CD4-positive, alpha-beta T cell treated with Interleukin-4 for 1 hour (primary cell): ENCODE measurements at places on chromosomes 13 and 19.

DNA sequence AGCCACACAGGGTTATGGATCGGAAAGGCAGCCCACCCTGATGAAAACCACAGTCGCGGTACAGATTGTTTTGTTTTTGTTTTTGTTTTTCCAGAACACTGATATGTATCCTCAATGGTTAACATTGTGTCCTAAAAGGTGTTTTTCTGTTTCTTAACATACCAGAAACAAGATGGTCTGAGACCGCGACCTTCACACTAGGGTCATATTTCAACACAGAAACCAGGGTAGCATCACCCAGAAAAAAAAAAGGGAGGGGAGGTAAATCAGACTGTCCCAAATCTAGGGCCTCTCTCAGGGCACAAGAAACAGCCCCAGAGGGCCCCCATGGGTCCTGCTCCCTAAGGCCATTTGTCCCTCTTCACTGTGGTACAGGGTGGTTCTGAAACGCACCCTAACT is 66.5 kb downstream of the INSR start:
- DNase-seq = no peak

GRCh38 chr19:10219678-10220077 is 11.5 kb downstream of the S1PR2 start:
- DNase-seq = peak; percentile 67

DNA sequence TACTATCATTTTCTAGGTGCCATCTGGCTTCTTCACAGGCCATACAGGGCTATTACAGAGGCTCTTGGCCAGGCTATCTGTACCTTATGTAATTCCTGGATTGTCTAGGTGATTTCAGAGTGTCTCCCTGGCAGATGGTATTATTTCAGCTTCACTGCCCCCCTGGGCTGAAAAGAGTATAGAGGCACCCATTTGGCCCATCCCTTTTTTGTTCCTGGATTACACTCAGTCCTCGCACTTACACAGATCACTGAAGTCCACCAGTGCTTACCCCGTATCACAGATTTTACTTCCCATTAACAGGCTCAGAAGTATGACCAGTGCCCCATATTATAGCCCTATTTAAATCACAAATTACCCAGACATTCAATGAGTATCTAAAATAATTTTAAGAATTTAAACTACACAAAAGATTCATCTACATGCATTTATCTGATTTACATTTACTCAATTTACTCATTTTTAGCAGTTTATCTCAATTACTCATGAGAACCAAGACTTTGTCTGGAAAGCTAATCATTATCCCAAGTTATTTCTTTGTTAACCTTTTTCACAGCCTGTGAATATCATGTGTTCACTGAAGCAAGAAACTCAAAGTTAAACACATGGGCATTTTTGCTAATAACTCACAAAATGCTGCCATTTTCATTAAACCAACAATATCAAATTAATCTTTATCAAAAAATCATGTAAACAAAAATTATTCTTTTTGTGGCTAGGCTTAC is 121.0 kb downstream of the PCDH20 start:
- no peak for DNase-seq

GRCh38 chr13:52846567-52847321 is 1.7 kb downstream of the PCDH8 start:
- DNase-seq = no peak

GRCh38 chr13:108955741-108956140 is 326.3 kb downstream of the MYO16 start:
- DNase-seq = no peak

- DNase-seq = peak; percentile 87
Measured at GRCh38 chr19:31214086-31214485, 135.2 kb downstream of the TSHZ3 start.

GRCh38 chr19:22422211-22422610 is at the start of gene ZNF98:
ZNF98 (minus strand) TSS chr19:22422346; CDS start chr19:22422224, 122 bp downstream.
- no peak for DNase-seq

- DNase-seq = no peak
Measured at GRCh38 chr13:42968906-42969305, 23.1 kb downstream of the EPSTI1 start.

GRCh38 chr19:18310118-18310909 is 12.6 kb downstream of the LSM4 start:
- DNase-seq = no peak

GRCh38 chr13:39783051-39783450 is 127.6 kb downstream of the COG6 start:
- DNase-seq = no peak

- no peak for DNase-seq
Measured at GRCh38 chr13:51342706-51343105, 3.2 kb downstream of the SERPINE3 start.

DNA sequence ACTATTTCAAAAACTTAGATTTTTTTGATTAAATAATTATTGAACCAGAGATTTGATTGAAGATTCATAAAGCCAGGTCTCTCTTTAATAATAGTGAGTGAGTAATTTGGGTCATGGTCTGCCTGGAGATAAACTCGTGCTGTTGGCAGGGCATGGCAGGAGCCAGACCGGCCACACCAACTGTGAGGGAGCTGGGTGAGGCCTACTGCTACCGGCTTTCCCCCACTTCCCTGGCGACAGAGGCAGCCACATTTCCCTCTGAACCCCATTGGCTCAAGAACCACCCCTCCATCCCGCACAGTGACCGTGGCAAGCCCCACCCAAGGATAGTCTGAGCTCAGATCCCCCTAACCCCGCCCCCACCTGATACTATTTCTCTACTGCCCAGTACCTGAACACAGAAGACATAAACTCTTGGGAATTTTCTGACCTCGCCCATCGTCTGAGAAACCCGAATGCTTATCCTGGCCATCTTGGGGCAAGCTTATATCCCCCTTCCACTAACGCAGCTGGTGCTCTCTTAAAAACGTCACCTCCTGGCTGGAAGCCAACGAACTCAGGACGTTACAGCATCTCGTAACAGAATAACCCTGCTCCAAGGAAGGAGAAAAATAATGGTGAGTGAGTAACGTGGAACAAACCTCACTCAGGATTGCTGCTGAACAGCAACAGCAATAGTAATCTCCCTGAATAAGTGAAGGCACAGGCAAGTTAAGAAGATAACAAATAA is 627.6 kb upstream of the PCDH9 start:
- no peak for DNase-seq

- no peak for DNase-seq
Measured at GRCh38 chr13:43911871-43912270, 32.2 kb downstream of the LACC1 start.

DNA sequence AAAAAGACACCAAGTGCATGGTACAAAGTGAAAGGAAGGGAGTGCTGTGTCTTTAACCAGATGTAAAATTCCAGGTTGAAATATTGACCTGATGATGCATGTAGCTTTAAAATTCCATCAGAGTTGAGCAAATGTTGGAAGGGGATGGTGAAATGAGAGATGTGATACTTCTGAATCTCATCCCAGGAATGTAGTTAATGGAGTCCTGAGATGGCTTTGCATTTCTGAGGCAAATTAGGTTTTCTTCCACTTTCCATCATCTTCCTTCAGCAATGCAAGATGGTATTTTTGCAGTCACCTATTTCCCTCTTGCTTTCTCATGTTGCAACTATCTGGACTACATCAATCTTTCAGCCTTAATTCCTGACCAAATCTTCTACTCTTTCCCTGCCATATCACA is 194.1 kb upstream of the MIR17HG start:
- no peak for DNase-seq

DNA sequence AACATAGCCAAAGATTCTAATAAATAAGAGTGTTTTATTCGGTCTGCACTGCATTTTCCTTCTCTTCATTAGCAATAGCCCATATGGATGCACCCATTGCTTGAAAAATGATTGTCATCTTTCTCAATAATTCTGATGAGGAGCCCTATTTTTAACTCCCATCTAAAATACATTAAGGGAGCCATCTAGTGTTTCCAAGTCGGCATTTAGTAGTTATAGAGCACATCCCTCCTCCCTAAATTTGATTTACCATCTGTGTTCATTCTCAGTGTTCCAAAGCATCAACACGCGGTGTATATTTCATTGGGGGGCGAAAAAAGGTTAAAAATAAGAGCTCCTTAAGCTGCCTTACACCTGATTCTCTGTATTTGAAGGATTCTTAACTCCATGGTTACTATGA is 119.2 kb upstream of the IPO5 start:
- DNase-seq = no peak

DNA sequence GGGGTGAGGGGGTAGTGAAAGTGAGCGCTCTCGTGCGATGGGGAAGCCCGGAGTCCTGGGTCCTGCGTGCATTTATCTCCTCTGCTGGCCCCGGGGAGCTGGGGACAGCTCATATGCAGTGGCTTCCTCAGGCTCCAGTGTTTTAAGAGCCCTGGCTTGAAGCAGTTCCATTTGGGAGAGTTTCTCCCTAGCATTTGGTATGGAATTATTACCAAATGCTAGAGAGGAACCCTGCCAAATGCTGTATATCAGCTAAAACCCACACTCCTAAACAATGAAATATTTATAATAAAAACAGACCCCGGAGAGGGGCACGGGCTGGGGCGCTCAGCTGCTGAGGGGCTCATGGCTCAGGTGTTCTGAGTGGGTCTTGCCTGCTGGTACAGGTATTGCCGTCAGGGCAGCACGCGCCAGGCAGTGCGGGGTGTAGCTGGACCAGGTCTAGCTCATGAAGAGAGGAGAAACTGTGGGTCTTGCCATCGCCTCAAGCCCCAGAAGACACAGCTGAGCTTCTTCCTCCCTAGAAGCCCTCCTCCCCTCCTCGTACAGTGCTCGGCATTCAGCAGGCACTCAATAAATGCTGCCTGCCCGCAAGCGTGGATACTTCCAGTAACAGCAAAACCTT is 163.6 kb upstream of the ZNF536 start:
- no peak for DNase-seq

DNA sequence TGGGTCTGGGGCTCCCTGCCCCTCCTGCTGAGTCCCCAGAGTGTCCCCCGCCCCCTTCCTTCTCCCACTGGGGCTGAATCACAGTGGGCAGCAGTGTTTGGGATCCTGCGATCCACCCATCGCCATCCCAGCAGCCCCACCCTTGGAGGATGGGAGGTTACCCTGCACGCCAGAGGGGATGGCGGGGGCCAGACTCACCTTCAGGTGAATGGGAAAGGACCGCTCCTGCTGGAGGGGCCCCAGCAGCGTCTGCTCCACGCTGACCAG is 569 bp downstream of the DLEU7 start:
- DNase-seq = no peak

DNA sequence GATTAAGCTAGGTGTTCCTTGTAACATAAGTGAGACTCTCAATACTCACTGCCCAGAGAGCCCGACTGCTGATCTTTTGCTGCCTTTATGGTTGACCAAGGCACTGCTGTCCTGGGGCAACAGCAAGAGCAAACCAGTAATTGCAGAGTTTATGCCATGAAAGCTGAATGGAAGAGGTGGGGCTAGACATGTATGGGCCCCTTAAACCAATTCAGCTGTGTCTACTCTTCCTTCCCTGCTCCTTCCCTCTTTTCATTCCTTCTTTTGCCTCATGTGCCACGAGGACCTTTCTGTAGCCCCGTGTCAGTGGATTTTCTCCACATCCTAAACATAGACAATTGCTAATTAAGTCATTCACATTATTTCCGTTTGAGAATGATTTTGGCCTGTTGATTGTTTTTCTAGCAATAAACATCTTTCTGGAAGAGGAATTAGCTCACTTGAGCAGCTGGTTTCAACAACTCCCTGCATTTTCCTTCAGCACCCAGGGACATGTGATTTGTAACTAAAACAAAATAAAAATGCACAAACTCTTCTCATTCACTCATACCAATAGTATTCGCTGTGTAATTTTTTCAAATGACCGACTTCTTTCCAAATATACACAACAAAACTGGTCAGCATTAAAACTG is 40.5 kb downstream of the RAP2A start:
- DNase-seq = no peak

- DNase-seq = no peak
Measured at GRCh38 chr13:45333251-45333976, 7.6 kb downstream of the TPT1 start.

- DNase-seq = no peak
Measured at GRCh38 chr13:113027095-113027494, 58.1 kb downstream of the MCF2L start.

- DNase-seq = no peak
Measured at GRCh38 chr19:40718774-40719391, 2.0 kb downstream of the ITPKC start.

DNA sequence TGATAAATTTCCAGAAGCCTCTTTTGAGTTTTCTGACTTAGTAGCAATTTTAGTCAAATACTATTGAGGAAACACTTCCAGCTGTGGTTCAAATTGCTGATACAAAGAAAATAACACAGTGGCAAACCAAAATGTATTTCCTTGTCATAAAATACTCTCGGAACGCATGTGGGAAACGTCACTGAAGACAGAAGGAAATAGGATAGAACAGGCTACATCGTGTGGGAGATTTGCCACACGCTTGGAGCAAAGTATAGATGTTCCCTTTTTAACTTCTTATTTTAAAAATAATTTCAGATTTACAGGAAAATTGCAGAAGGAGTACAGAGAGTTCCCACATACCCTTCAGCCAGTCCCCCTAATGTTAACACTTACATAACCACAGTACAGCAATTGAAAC is 88.8 kb downstream of the ING1 start:
- no peak for DNase-seq

GRCh38 chr13:21218351-21219035 is 42.0 kb downstream of the MRPL57 start:
- no peak for DNase-seq

DNA sequence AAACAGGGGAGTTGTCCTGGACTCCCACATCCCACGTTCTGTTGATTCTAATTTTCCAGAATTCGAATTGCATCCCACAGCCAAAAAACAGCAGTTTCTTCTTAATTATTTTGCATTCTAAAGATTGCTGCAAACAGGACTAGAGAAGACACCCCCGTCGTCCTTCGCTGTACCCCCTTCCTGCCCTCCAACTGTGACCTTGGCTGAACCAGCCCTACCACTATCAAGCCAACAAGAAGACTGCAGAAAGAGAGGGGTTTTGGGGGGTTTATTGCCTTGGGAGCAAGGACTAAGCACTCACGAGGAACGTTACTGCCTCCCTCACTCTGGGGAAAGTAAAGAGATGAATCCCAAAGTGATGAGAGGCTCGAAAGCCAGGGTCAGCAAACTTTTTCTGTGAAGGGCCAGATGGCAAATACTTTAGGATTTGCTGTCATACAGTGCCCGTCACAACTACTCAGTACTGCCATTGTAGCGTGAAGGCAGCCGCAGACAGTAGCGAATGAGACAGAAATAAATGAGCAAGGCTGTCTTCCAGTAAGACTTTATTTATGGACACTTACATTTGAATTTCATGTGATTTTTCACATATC is 32.5 kb upstream of the KATNAL1 start:
- no peak for DNase-seq

DNA sequence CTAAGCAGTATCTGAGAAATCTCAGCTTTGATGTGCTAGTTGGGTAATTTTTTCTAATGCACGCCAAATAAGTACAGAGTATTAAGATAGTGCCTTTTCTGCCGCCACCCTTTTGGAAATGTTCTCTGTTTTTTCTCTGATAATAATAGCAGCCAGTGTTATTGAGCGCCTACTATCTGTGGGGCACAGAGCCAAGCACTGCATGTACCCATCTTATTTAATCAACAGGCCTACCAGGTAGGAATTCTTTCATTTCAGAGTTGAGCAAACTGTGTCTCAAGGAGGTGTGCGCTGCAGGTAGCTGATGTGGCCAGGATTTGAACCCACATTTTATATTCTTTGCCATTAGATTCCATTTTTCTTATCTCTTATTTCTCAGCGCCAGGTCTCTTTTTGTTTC is 1.4 kb downstream of the EPN1 start:
- no peak for DNase-seq

- DNase-seq = no peak
Measured at GRCh38 chr19:45767410-45767880, 1.6 kb downstream of the SIX5 start.
